ENCODE measurements at places on chromosomes 5 and 9. TPM values are rescaled to one million over a fixed set of nuclear protein-coding genes. Genes with fewer than 3 reads are reported as not detected.

CCDC171 gene
- 1.9 TPM for total RNA-seq

OLFML2A gene
- 34.4 TPM for total RNA-seq

DNA sequence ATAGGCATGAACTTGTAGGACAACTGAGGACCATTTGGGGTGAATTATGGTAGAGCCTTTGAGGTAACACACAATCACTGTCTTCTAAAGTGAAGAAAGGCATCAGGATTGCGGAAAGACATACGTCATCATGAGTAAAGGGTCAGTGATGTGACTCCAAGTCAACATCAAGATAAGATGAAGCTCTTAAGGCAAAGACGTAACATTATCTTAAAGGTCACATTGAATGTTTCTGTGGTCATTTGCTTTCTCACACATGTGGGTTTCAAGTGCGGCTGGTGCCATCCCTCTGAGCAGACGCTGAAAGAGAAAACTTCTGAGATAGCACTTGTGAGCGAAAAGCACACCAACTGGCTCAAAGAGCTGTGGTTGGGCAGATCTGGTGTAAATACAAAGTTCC, 63.3 kb upstream of the GRAMD2B start:
- DNase-seq = no peak

GRCh38 chr5:11252075-11252474, 491.0 kb upstream of the DAP start:
- DNase-seq = no peak

GRCh38 chr9:97076238-97076637, 37.3 kb upstream of the CTSV start:
- DNase-seq = no peak

- no peak for DNase-seq
Observed at GRCh38 chr9:87613265-87614111, 112.4 kb upstream of the CTSL start.

- no peak for DNase-seq
Observed at GRCh38 chr9:82722561-82722960, 340.4 kb downstream of the RASEF start.

- no peak for DNase-seq
Observed at GRCh38 chr9:100595391-100596199, 17.7 kb downstream of the CAVIN4 start.

Measured in right cardiac atrium (tissue), 5 donors.